Testis (tissue), 5 donors: ENCODE measurements at places on chromosomes 7 and 10.

GRCh38 chr10:16505161-16505560 is 16.5 kb downstream of the C1QL3 start:
- DNase-seq = no peak

GRCh38 chr7:39212876-39213275 is 235.2 kb downstream of the POU6F2 start:
- DNase-seq = no peak

GRCh38 chr10:17734432-17735080 is 17.4 kb upstream of the TMEM236 start:
- DNase-seq = no peak

DNA sequence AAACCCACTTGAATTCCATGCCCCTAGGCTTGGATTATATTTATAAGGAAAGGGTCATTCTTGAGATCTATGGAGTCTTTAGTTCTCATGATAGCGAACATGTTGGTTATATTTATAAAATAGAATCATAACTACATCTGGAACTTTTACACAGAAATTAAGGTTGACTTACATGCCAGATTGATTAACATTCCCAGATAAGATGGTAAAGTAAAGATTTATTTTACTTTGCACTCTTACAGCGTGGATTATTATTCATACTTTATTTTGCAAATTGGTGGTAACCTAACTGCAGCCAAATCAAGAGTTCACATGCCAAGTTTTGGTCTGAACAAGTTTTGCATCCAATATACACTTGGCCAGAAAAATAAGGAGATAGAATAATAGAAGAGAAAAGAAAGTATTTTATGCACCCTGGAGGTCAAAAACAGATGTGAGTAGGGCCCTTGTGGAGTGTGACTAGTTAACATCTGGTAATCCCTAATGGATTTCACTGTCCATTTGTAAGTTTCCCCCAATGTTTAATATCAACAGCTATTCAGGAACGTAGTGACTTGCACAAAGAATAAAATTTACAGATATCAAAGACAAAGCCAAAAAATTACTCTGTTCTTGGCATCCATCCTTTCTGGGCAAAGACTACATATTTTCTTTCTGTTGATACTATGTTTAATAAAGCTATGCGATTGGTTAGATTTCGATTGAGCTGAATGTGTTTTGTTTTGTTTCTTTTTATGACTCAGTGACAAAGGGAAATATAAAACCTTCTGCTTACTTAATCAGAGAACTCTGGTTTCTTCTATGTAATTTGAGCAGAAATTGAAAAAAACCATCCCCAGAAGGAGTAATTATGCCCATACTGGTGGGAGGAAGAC is 10.1 kb upstream of the TMEM26 start:
- DNase-seq = no peak

GRCh38 chr7:6015917-6016652 is 7.0 kb downstream of the AIMP2 start:
- peak; percentile 86 for DNase-seq

GRCh38 chr10:57162231-57162630 is 801.2 kb upstream of the ZWINT start:
- no peak for DNase-seq

- no peak for DNase-seq
These were observed 73.6 kb downstream of the ITGB8 start for GRCh38 chr7:20404320-20404719.

GRCh38 chr10:14032406-14032998 is 298.2 kb downstream of the FRMD4A start:
- DNase-seq = peak; percentile 61

DNA sequence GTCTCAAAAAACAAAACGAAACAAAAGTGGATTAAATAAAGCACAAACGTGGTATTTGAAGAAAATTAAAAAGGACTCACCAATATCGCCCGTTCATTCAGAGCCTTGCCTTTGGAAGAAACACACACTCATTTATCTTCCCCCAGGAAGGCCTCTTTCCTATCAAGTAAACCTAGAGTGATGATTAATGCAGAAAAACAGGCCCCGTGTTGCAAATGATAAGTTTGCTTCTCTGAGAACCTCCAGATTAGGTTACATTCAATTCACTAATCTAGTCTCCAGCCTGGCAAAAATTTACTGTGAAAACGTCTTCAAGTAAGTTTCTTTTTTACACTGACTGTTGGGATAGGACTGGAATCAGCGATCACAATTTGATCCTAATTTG is 78.0 kb upstream of the C1GALT1 start:
- no peak for DNase-seq

DNA sequence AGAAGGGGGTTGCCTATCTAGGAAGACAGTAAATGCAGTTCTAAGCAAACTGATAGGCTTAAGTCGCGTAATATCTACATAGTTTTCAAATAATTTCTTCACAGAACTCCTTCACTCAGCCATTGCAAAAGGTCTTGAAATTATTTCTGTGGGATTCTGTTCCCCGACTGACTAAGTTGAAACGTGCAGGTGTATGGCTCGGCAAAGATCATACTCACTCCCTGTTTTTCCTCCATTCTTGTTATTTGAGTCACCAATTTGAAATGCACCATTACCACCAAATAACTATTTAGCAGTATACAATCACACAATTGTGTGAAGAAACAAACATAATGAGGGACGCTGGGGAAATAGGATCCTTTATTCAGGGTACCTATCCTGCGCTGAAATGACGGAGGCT is 771.1 kb downstream of the GATA3 start:
- DNase-seq = no peak

- no peak for DNase-seq
These were observed 8.8 kb downstream of the LIMK1 start for GRCh38 chr7:74092321-74092963.

GRCh38 chr7:106260136-106260561 is 24.6 kb downstream of the NAMPT start:
- no peak for DNase-seq

DNA sequence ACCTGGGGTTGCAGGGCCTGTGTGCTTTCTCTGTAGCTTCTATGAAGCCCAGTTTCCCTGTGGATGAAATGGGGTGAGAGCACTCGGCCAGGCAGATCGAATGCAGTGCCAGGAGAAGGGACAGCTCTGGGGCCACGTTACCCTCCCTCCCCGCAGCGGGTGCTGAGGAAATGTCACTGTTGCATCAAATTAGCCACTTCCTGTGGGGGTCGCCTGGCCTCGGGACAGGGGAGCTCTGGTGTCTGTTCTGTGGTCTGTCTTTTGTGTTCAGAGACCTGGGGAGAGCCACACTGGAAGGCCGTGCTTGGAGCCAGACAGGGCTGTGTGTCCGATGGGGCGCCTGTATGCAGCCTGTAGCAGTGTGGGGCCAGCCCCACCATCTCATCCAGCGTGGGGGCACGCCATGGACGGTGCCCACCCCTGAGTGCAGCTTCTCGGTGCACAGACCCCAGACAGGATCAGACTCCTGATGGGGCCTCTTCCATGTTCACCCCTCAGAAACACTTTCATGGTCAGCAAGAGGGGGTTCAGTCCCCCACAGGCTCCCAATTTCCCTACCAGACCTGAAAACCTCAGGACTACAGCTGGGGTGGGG is 13.6 kb downstream of the TTYH3 start:
- DNase-seq = no peak

GRCh38 chr10:67783606-67784294 is 54.2 kb downstream of the DNAJC12 start:
- no peak for DNase-seq

DNA sequence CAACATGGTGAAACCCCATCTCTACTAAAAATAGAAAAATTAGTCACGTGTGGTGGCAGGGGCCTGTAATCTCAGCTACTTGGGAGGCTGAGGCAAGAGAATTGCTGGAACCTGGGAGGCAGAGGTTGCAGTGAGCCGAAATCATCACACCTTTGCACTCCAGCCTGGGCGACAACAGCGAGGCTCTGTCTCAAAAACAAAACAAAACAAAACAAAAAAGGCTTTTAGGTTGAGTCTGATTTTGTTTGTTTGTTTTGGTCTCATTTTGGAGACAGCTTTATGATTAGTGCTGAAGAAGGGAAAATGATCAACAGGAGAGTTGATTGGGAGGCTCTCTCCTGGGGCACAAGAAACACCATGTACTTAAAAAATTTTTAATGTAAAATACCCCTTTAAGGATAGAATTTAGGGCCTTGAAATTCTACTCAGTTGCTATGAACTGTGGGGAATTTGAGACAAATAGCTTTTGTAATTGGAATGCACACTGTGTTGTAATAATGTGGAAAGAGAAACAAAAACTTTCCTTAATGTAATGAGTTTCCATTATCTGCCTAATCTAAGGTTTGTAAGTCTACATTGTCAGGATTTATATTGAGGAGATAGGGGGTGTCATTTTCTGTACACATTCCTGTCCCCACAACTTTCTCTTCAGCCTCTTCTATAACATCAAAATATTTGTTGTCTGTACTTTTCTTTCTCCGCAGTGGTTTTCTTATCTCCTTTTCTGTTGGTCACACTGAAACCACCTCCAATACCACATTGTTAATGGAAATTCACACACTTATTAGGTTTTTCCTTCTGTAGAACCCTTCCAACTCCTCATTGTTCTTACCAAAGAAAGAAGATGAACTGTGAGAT is 41.3 kb downstream of the ARID5B start:
- DNase-seq = no peak

GRCh38 chr7:6315746-6316145 is 43.3 kb upstream of the CYTH3 start:
- no peak for DNase-seq

DNA sequence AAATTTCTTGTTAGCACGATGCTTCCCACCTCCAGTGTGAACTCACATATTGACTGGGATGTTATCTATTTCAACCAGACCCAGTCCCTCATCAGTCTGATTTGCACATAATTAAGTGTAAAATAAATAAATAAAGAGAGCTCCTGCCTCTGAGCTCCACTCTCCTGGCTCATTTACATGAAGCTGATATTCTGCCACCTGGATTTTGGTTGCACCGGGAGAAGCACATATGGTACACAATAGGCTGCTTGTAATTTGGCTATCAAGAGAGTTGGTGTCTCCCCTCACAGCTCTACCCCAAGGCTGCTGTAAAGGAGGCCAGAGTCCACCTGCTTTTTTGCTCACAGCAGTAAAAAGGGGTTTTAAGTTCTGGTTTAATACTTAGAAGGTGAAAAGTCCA is 610.5 kb downstream of the KCNMA1 start:
- no peak for DNase-seq

DNA sequence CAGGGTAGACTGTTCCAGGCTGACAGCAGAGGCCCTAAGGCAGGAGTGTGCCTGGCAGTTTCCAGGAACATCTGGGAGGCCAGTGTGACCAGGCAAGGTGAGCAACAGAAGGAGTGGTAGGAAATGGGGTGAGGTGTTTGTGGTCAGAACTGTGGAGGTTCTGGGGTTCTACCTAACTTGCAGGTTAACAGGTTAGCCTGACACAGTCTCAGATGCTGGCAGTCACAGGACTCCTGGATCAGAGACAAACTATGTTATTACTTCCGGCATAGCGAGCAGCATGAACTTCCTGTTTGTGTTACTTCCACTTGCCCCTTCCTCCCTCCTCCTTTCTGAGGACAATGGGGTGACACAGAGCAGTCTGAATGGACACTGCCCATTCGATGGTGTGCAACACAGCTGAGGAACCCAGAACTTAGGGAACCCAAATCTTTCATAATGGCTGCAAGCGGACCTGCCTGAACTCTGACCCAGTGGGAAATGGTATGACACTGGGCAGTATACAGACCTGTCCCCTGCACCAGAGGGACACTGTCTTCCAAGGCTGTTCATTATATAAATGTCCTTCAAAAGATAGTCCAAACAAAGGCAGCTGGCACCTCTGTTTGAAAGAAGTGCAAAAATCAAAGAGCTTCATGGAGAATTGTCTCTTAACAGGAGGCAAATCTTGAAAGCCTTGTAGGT is 3.9 kb upstream of the SAR1A start:
- no peak for DNase-seq

GRCh38 chr7:8751557-8752231 is 318.3 kb downstream of the NXPH1 start:
- DNase-seq = no peak

GRCh38 chr7:11228515-11228914 is 254.8 kb downstream of the PHF14 start:
- DNase-seq = peak; percentile 86

- no peak for DNase-seq
These were observed 41.5 kb upstream of the DMTF1 start for GRCh38 chr7:87110778-87111177.

- no peak for DNase-seq
These were observed 3.5 kb downstream of the DENND11 start for GRCh38 chr7:141698247-141699015.

- no peak for DNase-seq
These were observed 12.4 kb downstream of the PRKG1 start for GRCh38 chr10:51086710-51087109.

DNA sequence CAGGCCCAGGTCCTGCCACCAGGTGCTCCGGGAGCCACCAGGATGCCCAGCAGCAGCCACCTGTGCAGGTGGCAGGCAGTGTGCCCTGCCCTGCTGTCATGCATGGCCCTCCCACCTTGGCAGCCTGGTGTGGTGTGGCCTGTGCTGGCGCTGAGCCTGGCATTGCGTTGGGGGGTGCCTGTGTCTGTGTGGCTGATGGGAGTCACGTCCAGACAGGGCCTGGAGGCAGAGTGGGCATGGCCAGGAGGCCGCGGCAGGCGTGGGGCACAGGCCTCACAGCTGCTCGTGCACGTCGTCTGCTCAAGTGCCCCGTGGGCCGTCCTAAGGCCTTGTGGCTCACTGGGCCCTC is 8.7 kb downstream of the TTYH3 start:
- DNase-seq = no peak
